Central memory CD8-positive, alpha-beta T cell (primary cell): ENCODE measurements at places on chromosomes 12 and 14.
A peak's percentile ranks its signal among the peaks of the same experiment; 100 is the strongest.

DNA sequence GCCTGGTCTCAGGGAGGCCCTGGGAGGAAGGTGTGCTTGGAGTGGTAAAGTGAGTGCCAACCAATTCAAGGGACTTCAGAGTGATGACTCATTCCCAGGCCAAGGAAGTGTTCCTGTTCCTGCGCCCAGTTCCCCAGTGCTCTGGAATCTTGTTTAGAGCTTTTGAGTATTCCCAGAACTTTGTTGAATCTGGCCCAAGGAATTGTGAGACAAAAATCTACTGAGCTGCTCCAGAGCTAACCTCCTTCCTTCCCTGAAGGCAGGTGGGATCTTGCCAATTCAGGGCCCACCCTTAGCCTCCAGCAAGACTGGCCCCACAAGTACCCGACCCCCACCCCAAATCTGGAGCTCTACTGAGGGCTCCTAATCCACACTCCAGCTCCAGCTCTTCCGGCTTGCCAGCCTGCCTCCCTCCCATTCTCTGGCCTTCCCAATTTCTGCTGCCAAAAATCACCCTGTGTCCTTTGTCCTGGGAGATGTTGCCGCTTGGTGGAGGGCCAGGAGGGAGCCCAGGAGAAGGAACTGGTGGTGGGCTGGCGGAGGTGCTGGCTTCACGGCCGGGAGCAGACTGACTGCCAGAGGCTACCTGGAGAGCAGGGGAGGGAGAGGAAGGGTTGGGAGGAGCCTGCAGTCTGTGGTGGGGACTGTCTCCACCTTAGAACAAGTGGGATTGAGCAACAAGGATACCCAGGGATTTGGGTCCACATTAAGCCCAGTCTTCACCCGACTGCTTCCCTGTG lies 2.0 kb upstream of the ATN1 start:
- H3K27ac ChIP-seq = peak overlapping the region; percentile 12
- no peak for DNase-seq
- H3K36me3 ChIP-seq = peaks cover 21% of the 10 kb centered on the region
- no peaks in the 10 kb centered on the region for H3K27me3 ChIP-seq

GRCh38 chr12:62301799-62302133 lies 41.6 kb downstream of the USP15 start:
- no peaks in the 10 kb centered on the region for H3K27me3 ChIP-seq
- H3K36me3 ChIP-seq = peaks cover 51% of the 10 kb centered on the region
- H3K27ac ChIP-seq = no peak overlapping the region
- DNase-seq = no peak

GRCh38 chr14:106228541-106229158 lies 702.3 kb downstream of the TMEM121 start:
- H3K27ac ChIP-seq = no peak overlapping the region
- H3K4me1 ChIP-seq = peaks cover 6% of the 10 kb centered on the region
- peaks cover 11% of the 10 kb centered on the region for H3K27me3 ChIP-seq

DNA sequence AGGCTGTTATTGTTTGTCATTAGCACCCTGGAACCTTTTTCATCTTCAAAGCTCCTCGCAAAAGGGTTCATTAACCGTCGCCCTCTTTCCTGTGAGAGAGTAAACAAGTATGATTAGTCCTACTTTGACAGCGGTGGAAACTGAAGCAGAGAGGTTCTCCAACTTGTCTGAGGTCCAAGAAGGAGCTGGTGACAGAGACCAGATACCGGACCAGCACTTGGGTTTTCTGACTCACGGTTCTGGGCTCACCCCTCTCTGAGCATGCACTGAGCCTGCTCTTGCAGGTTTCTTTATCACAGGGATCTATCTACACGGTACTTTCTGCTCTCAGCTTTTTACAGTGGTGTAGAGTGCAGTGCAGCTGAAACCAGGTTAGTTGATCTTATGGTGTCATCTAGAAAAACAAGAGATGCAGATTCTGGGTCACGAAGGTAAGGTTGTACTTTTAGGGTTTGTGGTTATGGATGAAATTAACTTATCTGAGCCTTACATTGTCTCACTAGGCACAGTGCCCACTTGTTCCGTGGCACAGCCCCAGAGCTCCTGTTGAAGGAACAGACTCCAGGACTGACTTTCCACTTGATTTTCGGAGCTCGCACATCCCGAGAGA lies 62.1 kb downstream of the PPP2R5C start:
- peaks cover 77% of the 10 kb centered on the region for H3K4me1 ChIP-seq
- H3K36me3 ChIP-seq = peaks cover 86% of the 10 kb centered on the region
- H3K27ac ChIP-seq = peak overlapping the region; percentile 98
- H3K27me3 ChIP-seq = no peaks in the 10 kb centered on the region
- H3K4me3 ChIP-seq = peak overlapping the region; percentile 89

DNA sequence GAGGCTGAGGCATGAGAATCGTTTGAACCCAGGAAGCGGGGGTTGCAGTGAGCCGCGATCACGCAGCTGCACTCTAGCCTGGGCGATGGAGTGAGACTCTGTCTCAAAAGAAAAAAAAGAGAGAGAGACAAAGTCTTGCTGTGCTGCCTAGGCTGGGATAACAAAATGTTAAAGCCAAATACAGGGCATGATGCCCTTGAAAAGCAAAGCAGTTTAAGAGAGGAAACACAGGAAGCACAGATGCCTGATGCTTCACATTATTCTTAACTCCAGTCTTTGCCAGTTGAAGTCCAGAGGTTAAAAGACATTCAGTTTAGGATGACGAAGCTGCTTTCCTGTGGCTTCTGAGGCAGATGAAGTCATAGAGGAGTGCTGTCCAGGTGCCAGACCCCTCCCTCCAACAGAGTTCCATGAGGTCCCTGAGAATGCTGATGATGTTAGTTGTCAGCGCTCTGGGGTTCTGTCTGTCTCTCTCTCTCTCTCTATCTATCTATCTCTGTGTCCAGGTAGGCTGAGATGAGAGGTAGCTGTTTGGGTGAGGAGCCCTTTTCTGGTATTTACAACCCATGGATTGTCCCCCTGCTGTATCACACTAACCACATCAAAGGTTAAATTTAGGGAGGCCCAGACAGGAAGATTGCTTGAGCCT lies 4.9 kb upstream of the MRPL52 start:
- H3K4me1 ChIP-seq = peaks cover 6% of the 10 kb centered on the region
- H3K36me3 ChIP-seq = peaks cover 5% of the 10 kb centered on the region
- H3K27me3 ChIP-seq = peaks cover 27% of the 10 kb centered on the region
- no peak overlapping the region for H3K4me3 ChIP-seq
- DNase-seq = no peak
- H3K27ac ChIP-seq = no peak overlapping the region
